ENCODE measurements at places on chromosomes 4 and X. TPM values are rescaled to one million over a fixed set of nuclear protein-coding genes. Genes with fewer than 3 reads are reported as not detected.

The BTC gene
- total RNA-seq = 102 TPM

The CLCN4 gene
- total RNA-seq = 0.66 TPM

The GALNT7 gene
- 18.6 TPM for total RNA-seq

The ATP2B3 gene
- total RNA-seq = 0.36 TPM

The SLC4A4 gene
- 3.0 TPM for total RNA-seq

The C4orf50 gene
- 0.16 TPM for total RNA-seq

The NUDT11 gene
- 4.4 TPM for total RNA-seq

The C4orf36 gene
- total RNA-seq = not detected

The ZBTB33 gene
- 13.2 TPM for total RNA-seq

- no peak for DNase-seq
Observed at GRCh38 chr4:144788469-144788868, 142.5 kb downstream of the HHIP start.

DNA sequence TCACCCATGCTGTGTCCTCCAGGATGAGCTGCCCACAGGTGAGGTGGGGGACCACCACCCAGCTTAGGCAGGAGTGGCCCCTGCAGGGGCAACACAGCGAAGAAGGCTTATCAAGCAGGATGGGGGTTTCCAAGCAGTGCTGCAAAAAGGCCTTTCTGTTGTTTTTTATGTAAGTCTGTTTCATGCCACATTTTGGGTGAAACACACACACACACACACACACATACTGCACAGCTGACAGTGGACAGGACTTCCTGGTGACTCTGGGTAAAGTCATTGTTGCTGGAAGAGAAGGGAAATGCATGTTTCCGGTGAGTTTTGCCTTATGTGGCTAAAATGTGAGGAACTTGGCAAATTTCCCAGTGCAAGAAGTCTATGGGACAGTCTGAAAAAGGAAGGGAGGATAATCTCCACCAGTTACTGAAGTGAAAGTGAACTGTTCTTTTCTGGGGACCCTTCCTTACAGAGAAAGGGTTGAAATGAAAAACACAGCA lies 119.2 kb downstream of the IRF2 start:
- no peak for DNase-seq

DNA sequence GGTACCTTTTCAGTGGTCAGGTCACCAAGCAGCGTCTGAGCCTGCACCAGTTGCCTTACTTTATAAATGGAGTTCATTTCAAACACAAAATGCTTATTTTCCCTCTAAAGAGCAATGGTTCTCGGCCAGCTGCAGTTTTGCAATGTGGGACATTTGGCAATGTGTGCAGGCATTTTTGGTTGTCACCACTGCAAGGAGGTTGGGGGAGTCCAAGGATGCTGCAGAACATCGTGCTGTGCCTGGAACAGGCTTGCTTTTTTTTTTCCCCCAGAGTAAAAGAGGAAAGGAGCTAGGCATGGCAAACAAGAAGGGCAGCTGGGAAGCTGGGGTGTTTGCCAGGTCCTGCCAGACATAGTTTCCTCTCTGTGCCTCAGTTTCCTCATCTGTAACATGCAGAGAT lies 115.6 kb downstream of the GPR143 start:
- no peak for DNase-seq

DNA sequence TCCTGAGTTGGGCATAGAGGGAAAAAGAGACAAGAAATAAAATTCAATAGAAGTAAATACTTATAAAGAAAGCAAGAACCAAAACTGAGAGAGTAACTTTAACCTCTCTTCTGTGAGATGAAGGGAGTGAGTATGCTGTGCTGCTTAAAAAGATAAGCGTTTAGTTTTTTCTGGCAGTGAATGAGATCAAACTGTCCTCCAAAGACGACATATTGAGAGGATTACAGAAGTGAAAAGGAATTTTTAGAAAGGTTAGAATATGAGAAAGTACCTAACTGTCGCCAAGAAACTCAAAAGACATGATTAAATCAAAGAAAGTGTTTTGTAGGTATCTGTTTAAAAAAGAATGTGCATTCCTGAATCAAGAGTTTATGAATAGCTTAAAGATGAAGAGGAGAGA lies 16.0 kb downstream of the GAB1 start:
- DNase-seq = no peak

DNA sequence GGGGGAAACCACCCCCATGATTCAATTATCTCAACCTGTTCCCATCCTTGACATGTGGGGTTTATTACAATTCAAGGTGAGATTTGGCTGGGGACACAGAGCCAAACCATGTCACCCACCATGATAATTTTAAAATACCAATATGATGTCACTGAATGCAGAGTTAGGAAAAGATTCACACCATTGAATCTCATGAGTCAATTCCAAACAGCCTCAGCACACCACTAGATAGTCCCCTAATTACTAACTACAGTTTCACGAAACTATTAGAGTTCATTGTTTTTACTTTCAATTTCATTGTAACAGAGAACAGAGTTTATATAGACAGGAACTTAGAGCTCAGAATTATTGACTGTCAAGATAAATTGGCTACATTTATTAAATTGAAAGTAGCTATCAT lies 410.2 kb downstream of the FAM47A start:
- no peak for DNase-seq

DNA sequence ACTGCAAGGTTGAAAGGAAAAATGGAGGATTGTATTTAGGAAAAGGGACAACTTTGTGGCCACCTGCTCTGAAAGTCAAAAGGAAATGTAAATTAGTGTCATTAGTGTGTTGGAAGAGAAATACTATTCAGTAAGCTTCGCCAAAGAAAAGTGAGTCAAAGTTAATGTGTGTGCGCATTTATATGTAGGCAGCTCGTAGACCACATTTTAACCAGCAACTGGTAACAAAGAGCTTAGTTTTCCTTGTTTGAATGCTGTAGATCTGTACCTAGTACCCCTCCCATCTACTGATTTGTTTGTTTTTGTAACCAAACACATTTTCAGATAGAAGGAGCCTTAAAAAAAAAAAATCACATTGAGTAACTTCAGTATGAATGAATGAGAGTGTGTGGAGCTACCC lies 69.3 kb downstream of the GPAT3 start:
- DNase-seq = no peak

GRCh38 chrX:44062840-44063239 lies 89.7 kb upstream of the NDP start:
- DNase-seq = no peak

GRCh38 chr4:132593717-132594400 lies 555.2 kb upstream of the PCDH10 start:
- DNase-seq = no peak

DNA sequence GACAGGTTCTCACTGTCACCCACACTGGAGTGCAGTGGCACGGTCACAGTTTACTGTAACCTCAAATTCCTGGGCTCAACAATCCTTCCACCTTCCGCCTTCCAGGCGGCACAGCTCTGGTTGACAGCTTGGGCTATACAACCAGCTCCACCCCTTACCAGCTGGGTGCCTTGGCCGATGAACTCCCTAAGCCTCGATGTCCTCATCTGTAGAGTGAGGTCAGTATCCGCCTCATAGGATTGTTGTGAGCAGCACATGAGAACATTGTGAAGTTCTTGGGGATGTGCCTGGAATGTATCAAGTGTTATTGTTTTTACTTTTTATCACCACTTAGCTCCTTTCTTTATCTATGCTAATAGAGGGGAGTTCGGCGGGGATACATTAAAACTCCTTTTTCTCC lies 23.3 kb downstream of the UCHL1 start:
- no peak for DNase-seq

- DNase-seq = no peak
Observed at GRCh38 chrX:154371789-154372300, 2.6 kb downstream of the FLNA start.

DNA sequence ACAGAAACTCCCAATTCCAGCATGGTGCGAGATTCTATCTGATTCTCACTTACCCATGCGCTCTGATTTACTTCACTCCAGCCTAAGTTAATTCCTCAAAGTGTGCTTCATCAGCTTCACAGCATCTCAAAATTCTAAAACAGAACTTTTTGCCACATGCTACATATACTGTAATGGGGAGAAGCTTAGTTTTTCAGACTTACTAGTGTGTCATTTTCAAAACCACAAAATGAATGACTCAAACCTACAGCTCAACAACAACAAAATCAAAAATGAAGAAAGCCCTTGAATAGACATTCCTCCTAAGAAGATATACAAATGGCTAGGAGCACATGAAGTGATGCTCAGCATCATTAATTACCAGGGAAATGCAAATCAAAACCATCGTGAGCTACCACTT lies 14.9 kb downstream of the IRF2 start:
- no peak for DNase-seq

DNA sequence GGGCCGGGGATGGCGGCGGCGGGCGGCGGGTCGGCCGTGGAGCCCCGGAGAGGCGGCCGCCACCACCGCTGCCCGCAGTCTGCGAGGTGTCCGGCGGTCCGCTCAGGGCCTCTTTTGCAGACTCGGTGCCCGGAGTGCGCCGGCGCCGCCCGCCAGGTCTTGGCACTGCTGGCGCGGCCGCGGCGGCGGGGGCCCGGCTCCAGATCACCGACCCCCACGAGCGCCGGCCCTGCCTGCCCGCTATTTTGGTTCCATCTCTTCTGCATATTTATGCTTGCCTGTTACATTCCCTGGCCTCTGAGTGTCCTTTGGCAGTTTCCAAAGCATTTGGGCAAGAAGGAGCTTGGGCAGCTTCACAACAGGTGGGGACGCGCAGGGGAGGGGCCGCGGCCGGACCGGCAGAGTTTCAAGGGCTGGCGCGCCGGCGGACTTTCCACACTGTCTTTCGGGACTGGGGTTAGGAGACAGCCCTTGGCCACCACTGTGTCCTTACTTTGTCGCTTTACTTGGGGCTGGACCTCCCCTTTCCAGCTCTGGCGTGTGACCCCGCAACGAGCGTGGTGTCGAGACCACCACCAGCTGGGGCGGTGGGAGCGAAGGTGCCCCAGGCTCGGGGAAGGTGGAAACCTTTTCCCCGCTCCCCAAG lies 668 bp upstream of the TAPT1 start:
- DNase-seq = peak; percentile 80

- no peak for DNase-seq
Observed at GRCh38 chrX:151153086-151153485, 23.3 kb upstream of the GPR50 start.

GRCh38 chr4:152050106-152050505 lies 289.3 kb upstream of the GATB start:
- no peak for DNase-seq

- DNase-seq = no peak
Observed at GRCh38 chr4:57265831-57266582, 155.8 kb upstream of the IGFBP7 start.

Measured in sigmoid colon (tissue), 7 donors.